ENCODE measurements at places on chromosomes 4 and X. TPM values are rescaled to one million over a fixed set of nuclear protein-coding genes. Genes with fewer than 3 reads are reported as not detected.

RAI2 gene
- 23.2 TPM for polyA plus RNA-seq

GLRA2 gene
- not detected for polyA plus RNA-seq

PRKX gene
- polyA plus RNA-seq: 2.3 TPM

ZFP92 gene
- 0.23 TPM for polyA plus RNA-seq

GAGE12E gene
- not detected for polyA plus RNA-seq

MAGEA1 gene
- not detected for polyA plus RNA-seq

All from heart right ventricle (tissue), 16 donors.